ENCODE measurements at places on chromosomes 2 and 18.
A peak's percentile ranks its signal among the peaks of the same experiment; 100 is the strongest.

- no peak for DNase-seq
These were observed 63.5 kb downstream of the CYB5A start for GRCh38 chr18:74228312-74228711.

GRCh38 chr2:150465703-150466569, 21.5 kb downstream of the RND3 start:
- DNase-seq: no peak

GRCh38 chr18:21599585-21600525, 649 bp downstream of the ESCO1 start:
- DNase-seq: peak; percentile 44

DNA sequence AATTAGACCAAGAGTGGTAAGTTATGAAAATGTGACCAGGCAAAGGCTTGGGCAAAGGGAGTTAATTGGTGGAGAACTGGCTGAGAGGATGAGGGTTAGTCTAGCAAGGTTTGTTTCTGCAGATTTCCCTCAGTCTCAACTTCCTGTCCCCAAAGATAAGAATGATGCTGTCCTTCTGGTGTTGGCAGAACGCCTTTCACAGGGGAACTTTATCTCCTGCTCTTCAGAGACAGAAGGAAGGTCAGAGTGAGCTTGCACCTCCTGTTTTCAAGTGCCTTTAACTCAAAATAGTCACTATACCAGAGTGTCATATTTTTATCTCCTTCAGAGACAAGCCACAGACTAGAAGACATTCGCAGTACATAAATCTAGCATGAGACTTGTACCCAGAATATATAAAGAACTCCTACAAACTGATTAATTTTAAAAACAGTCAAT, 95.7 kb downstream of the TEX51 start:
- no peak for DNase-seq

DNA sequence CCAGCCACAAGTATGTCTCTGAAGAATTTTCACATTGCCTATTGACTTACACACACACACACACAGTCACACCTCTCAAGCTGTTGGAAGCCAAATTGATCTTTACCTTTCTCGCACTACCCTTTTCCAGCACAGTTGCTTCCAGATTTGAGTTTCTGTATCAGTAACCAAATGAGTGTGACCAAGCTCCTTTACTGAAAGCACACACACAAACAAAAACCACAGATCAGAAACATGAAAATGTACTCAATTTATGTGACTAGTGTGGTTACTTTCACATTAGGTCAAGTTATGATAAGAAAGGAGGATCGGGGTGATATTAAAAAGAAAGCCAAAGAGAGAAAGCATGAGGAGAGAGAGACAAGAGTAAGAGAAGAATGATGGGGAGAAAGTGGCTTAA, 993.9 kb upstream of the POU3F3 start:
- DNase-seq: no peak

- DNase-seq: no peak
These were observed 20.1 kb upstream of the SULT1C3 start for GRCh38 chr2:108219688-108220087.

- no peak for DNase-seq
These were observed 12.7 kb upstream of the CDH19 start for GRCh38 chr18:66616523-66616983.

- DNase-seq: no peak
These were observed 83.6 kb downstream of the FARSB start for GRCh38 chr2:222572264-222572721.

GRCh38 chr2:109674894-109675534, 60.9 kb downstream of the SOWAHC start:
- no peak for DNase-seq

GRCh38 chr2:99554238-99554637, 64.4 kb upstream of the REV1 start:
- no peak for DNase-seq

GRCh38 chr2:102110171-102110570, 32.4 kb upstream of the IL1R1 start:
- no peak for DNase-seq

GRCh38 chr2:229096409-229097066, 174.5 kb downstream of the PID1 start:
- DNase-seq: no peak

- no peak for DNase-seq
These were observed 7.7 kb upstream of the SP100 start for GRCh38 chr2:230408244-230408842.

GRCh38 chr18:31979714-31980113, 36.8 kb upstream of the TRAPPC8 start:
- no peak for DNase-seq

- DNase-seq: no peak
These were observed 24.0 kb downstream of the GPR55 start for GRCh38 chr2:230901006-230901405.

DNA sequence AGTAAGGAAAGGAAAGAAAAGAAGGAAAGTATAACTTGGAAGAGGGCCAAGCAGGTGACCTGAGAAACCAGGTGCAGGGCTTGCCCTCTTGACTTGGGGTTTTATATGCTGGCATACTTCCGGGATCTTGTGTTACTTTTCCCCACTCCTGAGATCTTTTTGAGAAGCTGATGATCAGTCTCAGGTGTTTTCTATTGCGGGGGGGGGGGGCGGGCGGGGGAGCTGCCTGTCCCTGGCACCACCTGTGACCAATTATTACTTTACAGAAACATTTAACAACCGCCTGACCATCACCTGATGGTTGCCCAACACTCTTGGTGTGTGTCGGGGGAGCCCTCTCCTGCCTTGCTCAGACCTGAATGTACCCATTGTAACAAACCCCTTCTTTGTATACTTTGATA, 6.9 kb upstream of the CASP10 start:
- DNase-seq: no peak

GRCh38 chr2:69645031-69645431, 1.5 kb upstream of the AAK1 start:
- no peak for DNase-seq

DNA sequence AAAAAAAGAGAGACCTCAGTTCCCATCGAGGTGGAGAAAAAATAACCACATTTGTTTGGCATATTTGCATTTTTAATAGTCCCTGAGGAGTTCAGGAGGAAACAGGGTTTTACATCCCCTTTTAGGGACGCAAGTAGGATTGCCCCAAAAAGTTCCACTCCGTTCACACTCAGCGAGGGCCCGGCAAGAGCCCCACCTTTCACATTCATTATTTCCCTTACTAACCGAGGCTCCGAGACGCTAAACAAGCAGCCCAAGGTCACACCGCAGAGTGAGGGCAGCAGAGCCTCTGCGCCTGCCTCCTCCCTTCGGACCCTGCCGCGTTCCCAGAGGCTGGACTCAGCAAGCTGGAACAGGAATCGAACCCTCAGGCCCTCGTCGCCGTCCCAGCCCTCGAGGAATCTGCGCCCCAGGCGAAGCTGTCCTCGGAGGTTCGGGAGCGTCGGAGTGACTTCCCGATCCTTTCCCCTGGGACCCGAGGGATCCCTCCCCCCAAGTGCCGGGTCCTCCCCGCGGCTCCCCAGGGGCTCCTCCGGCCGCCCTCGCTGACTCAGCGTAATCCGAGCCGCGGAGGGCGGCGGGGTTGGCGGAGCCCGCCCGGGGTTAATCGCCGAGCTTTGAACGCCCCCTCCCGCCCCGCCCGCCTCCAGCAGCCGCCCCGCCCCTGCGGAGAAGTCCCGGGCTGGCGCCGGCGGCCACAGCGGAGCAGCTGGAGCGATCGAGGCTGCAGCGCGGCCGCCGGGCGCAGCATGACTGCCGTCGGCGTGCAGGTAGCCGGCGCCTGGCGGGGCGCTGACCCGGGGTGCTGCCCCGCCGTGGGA, at the start of gene TMEM37:
TMEM37 (plus strand) TSS at position 700 of the 821 bp plus-strand sequence; CDS start at position 750, 50 bp downstream.
- no peak for DNase-seq

GRCh38 chr2:230946429-230947234, 21.6 kb upstream of the GPR55 start:
- DNase-seq: no peak

DNA sequence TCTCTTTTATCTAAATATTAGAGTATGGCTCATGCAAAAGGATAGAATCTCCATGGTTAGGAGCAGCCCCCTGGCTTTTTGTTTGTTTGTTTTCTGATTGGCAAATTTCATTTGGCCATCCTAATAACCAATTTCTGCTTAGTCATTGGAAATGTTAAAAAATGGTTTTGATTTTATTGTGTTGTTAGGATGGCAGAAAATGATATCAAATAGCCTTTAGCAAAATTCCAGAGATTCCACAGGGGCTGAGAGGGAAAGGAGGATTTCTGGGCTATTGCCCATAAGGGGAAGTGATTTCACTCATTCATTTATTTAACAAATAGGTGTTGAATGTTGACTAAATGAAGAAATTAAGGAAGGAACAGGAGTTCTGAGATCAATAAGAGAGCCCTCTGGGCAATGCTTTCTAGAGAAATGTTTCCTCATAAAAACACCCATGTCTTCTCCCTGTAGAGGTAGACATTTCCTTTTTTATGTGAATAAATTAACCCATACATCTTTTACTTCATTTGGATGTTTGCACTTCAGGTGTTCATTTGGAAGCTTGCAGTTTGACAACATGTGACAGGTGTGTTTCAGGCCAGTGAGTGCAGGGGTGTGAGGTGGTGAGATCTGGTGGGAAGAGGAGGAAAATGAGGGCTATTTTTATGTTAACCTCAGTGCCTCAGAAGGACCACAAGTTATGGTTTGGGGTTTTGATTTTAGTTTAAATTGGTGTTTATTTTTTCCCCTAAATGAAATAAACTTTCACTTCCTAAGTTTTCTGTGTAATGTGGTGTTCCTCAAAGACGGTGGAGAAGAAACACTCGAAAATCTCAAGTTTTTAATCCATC, 61.7 kb upstream of the EPC2 start:
- no peak for DNase-seq

GRCh38 chr18:13372531-13372951, 154.0 kb downstream of the LDLRAD4 start:
- no peak for DNase-seq

DNA sequence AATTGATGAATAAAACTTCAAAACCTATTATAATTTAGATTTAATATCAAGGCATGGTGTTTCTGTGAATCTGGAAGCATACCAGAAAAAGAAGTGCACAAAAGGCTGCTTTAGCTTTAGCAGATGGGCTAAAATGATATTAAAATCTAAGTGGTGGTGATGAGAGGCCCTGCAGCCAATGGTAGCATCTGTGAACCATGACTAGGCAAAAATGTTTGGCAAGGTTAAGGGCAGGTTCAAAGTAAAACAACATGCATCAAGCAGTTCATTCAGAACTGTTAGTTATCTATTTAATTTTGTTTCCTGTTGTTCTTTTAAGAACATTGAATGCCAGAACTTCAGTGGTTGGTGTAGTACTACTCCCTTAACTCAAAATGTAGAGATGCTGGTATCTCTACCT, 1736.9 kb upstream of the CELF4 start:
- DNase-seq: no peak

- no peak for DNase-seq
These were observed 133.4 kb downstream of the HRH4 start for GRCh38 chr18:24593886-24594285.

GRCh38 chr2:70085711-70086277, 1.5 kb upstream of the PCBP1 start:
- no peak for DNase-seq

DNA sequence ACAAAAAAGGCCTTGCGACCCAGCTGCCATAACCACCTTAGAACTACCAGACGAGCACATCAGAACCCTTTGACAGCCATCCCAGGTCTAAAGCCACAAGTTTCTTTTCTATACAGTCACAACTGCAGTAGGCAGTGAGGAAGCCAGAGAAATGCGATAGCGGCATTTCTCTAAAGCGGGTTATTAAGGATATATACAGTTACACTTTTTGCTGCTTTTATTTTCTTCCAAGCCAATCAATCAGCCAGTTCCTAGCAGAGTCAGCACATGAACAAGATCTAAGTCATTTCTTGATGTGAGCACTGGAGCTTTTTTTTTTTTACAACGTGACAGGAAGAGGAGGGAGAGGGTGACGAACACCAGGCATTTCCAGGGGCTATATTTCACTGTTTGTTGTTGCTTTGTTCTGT, 48.8 kb downstream of the FEZ2 start:
- DNase-seq: no peak

DNA sequence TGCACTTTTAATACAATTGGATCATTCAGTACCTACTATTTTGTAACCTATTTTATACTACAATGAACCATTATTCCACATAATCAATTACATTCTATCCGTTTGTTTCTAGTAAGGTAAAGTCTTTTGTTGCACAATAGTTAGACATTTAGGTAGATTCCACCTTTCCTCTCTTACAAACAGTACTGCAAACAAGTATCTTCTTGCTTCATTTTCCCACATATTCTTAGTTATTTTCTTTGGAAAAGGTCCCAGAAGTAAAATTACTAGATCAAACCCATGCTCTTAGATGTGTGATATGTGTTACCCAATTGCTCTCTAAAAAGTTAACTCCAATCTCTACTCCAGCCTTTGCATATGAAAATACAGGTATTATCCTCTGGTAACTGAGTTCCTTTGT, 49.6 kb downstream of the SPIRE1 start:
- DNase-seq: no peak

DNA sequence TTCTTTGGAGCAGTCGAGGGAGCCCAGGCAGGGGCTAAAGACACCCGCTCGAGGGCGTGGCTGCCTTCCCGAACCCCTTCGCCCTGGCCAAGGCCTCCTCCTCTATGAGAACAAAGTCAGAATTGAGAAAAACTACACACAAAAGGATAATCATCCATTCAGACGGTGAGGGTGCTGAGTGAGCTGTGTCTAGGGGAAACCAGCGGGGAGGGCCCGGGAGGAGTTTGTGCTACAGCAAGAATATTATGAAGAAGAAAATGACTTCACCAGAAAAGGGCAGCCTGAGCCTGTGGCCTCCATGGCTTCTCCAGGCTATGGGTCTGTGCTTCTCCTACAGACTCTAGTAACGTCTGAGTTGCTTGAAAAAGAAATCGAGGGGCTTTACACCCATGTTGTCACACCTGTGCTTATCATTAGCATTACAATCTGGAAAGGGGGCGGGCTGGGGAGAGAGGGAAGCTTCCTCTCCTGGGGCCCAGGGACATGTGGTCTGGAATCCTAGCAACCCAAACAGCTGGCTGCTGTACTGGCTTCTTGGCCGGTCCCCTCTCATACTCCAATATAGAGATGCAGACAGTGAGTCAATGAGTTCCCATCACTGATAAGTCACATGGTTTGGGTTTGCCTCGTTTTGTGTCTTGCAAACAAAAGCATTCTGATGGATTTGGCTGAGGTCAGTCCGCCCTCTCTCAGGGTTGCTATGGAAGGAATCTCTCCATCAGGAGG, 52.0 kb upstream of the ARL4C start:
- no peak for DNase-seq

DNA sequence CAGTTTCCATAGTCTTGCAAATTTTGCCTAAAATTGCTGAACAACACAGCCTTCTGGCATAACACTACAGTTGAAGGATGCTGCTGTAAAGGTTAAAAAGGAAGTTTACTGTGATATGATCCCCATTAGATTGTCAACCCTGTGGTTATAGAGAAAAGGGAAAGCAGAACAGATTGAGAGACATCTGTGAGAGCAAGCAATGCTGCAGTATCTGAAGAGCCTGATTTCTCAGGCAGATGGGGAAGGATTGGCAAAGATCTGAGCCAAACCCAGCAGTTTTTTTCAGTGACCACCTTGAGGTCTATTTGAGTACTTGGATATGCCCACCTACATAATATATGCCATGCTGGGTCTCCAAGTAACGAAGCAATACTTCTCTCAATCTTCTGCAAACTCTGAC, 8.5 kb upstream of the ST8SIA3 start:
- no peak for DNase-seq
